ENCODE measurements at places on chromosomes 6 and 20.

DNA sequence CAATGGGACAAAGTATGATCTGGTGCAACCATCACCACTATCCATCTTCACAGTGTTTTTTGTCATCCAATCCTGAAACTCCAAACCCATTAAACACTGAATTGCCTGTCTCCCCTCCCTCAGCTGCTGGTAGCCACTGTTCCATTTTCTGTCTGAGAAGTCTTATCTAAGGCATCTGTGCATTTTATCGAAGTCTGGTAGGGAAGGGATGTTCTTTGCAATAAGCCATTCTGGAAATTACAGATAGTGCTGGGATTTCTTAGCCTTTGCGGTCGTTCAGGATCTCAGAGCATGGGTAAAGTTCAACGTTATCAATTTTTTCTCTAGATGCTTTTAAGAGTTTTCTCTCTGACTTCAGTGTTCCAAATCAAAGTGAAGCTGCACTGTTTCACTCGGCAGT lies 24.1 kb downstream of the KIF25 start:
- no peak for DNase-seq

DNA sequence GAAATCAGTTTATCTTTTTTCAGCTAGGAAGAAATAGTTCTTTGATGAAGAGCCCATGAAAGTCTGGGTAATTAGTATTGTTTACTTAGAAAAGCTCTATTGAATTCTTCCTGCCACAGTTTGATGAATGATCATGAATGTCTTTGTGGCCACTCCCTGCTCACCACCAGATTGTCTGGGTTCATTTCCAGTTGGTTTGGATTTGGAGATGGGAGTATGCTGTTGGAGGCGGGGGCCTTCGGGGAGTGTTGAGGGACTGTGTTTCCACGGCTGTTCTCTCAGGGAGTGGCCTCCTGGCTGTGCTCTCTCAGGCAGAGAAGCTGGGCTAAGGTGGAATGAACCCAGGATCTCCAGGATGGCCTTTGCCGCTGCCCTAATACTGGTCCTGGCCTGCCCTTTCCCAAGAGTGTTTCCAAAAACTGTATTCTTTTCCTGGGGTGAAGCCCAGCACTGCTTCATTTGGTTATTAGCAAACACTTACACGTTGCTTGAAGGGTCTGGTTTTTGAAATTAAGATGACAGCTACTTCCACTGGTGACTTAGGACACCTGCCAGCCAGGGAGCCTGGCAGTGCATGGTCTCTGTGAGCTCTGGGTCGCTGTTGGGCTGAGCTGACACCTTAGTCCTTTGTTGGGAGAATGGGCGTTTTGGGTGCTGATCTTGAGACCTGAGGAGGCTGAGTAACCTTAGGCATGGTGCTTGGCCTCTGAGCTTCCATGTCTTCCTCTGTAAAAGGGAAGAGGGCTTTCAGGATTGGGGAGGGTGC lies 23.2 kb downstream of the PRPF6 start:
- DNase-seq, result no peak

DNA sequence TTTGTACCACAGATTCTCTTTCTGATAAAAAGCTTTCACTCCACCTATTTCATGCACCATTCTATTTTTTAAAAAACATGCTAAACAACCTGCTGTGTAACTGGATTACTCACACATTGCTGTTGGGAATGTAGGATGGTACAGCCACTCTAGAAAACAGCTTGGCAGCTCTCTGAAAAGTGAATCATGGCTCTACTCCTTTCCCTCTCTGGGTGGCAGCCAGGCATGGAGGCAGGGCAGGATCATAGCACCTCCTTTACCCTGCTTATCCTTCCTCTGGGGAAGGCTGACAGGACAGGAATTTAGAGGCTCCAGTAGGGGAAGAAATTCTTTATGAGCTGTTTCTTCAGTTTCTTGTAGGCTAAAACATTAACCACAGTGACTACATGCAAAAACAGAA lies 6.7 kb upstream of the VNN2 start:
- peak; percentile 92 for DNase-seq

GRCh38 chr6:167856999-167857660 lies 30.4 kb downstream of the AFDN start:
- peak; percentile 87 for DNase-seq

- no peak for DNase-seq
These were observed 47.9 kb downstream of the GNAS start for GRCh38 chr20:58900397-58900796.

GRCh38 chr6:153449279-153449678 lies 318.2 kb upstream of the RGS17 start:
- peak; percentile 6 for DNase-seq

GRCh38 chr6:169979873-169980432 lies 228.5 kb downstream of the ERMARD start:
- DNase-seq, result no peak

DNA sequence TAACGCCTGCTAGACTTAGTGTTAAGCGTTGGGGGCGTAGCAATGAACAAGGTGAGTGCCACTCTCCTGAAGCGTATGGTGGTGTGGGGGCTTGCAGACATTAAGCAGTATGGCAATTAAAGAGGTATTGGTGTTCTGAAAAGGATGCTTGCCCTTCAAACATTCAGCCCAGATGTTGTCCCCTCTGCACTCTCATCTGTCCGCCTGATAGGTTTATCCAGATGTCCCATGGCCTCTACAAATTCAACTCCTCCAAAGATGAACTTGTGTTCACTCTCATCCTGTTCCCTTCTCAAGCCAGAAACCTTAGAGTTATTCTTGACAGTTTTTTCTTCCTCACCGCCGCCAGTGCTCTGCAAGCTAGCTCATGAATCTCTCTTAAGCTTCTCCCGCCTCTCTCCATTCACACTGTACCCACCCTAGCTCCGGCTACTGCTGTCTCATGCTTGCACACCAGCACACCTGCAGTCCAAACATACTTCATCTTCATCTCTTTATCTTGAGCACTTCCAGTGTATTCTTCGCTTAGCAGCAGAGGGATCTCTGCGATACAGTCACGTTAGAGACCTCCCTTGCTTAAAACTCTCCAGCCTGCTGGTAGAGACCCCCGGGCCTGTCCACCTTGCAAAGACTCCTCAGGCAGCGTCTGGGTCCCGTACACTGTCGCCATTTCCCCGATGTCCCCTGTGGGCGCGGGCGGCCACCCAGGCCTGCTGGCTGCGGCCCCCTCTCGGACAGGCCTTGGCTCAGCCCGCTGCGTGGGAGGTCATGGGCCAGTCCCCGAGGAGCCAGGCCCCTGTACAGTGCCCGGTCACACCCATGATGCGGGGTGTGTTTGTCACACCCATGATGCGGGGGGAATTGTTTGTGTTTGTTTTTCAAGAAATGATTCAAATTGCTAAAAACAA lies 962 bp downstream of the DDX27 start:
- DNase-seq, result no peak

DNA sequence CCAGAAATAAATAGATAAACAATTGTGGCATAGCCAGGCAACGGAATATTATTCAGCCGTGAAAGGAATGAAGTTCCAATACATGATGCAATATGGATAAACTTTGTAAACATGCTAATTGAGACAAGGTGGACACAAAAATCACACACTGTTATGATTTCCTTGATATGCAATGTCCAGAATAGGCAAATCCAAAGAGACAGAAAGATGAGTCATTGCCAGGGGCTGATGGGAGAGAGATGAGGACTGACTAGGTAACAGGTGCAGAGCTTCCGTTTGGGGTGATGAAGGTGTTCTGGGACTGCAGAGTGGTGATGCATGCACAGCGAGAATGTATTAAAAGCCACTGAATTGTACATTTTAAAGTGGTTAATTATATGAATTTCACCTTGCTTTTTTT lies 31.1 kb upstream of the SPO11 start:
- no peak for DNase-seq

DNA sequence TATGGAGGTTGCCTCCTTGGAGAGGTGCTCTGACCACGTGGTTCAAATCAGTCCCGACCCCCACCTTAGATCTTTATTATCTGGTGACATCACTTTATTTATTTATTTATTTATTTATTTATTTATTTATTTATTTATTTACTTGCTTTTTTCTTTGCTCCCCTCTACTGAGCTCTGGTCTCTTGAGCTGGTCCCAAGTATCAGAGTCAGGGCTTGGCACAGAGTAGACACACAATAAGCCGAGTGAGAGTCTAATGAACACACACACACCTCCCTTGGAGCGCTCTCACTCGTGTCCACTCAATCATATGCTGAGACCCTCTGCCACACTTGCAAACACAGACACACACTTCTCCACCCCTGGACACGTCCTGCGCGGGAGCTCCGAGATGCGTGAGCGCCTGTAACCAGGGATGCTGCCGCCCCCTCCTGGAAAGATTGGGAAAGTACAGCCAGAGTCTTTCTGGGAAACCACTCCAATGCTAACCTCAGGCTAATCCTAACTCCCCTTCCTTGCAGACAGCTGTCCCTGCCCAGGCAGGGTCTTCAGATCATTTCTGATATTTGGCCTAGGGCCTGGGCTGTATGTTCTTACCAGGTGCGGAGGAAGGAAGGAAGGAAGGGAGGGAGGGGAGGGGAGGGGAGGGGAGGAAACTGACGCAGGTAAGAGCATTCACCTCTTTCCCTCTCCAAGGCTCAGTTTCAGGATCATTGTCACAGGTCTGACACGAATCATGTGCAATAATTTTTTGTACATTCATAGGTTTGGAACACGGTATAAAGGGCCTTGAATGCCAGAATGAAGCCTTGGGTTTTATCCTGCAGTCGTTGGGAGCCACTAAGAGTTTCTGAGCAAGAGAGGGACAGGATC lies 70.9 kb downstream of the STK35 start:
- peak; percentile 37 for DNase-seq

DNA sequence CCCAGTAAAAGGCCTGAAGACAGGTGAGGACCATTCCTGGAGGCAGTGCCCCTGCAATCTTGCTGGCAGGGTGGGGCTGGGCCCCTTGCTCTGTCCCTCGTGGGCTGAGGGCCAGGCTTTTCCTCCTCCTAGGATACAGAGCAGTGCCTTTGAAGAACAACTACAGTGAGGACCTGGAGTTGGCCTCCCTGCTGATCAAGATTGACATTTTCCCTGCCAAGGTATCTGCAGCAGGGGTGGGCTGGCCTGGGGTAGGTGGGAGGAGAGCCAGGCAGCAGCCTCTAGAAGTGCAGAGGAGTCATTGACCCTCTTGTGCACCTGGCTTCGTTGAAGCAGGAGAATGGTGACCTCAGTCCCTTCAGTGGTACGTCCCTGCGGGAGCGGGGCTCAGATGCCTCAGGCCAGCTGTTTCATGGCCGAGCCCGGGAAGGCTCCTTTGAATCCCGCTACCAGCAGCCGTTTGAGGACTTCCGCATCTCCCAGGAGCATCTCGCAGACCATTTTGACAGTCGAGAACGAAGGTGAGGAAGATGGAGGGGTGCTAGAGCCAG lies 36.5 kb downstream of the PLCG1 start:
- DNase-seq, result no peak

DNA sequence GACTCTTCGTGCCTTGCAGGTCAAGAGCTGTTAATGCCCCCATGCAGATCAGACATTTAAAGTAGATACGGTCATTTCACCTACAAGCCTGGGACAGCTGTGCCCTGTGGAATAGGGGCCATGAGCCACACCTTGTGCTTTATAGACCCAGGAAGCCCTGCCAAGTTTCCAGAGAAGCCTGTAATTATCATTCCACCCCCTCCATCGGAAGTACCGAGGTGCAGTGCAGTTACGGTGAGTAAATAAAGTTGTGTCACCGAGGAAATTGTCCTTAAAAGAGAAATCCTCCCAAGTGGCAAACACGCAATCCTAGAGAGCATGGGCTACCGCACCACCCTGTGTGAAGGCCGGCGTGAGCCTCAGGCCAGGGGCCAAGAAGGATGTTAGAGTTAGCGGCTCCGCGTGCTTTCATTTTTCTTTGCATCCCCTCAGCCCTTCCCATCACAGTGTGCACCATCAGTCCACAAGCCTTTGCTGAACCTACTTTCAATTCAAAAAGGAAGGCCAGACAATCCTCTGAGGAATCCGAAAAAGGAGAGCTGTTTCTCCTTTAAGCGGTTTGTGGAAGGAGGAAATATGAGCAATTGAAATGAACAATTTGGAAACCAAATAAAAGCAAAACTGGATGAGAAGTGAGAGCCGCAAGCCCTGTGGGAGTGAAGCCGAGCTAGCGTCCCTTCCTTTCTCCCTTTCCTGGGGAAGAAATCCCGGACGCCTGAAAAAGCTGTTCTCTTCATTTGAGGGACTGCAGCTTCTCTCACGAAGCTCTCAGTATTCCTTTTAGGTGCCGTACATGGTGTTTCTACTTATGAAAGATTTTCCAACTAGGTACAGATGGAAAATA lies 183.3 kb upstream of the PDE10A start:
- peak; percentile 17 for DNase-seq

DNA sequence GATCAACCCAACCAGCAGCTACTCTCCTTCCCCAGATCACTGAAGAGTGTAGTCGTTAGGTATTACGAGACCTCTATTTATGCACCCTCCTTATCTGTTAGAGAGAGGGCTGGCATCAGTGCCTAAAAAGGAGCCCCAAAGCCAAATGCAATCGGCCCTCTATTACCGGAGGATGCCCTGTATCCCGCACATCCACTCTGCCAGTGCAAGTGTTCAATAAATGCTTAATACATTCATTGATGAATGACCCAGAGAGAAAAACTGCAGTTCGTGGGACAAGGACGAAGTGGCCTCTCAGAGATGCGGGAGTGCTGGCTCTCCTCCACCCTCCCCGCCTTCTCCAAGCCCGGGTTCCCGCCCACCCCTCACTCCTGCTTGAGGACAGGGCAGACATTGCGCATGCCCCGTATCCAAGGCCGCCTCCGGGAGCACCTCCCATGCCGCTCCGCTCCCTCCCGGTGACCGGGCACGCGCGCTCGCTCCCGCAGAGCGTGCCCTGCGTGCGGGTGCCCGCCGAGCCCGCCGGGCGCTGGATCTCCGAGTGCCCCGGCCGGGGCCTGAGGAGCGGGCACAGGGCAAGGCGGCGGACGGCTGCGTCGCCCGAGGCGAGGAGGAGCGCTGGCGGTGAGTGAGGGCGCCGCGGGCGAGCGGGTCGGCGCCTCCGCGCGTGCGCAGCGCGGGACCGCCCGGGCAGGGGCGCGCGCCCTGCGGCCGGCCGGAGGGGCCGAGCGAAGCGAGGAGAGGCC lies 27.2 kb upstream of the BTBD3 start:
- peak; percentile 87 for DNase-seq

- no peak for DNase-seq
These were observed 33.6 kb downstream of the TMX4 start for GRCh38 chr20:7985916-7986315.

DNA sequence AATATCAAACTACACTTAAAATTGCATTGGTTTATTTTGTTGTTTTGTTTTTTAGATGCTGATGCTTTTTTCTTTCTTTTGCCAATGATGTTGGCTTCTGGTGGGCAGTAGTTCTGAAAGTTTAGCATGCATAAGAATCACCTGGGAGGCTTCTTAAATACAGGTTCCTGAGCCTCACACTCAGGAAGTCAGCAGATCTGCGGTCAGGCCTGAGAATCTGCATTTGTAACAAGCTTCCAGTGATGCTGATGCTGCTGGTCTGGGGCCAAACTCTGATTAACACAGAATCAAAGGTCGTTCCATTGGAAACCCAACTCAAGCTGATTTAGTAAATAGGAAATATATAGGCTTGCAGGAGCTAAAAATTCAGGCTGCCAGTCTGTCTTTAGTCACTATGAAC lies 412.9 kb upstream of the SPTLC3 start:
- DNase-seq, result no peak

Data from HT1080 (cell line).